ENCODE measurements at places on chromosomes 11 and 22. TPM values are rescaled to one million over a fixed set of nuclear protein-coding genes. Genes with fewer than 3 reads are reported as not detected.

- H3K27me3 ChIP-seq: peaks cover 59% of the 10 kb centered on the region
- H3K36me3 ChIP-seq: no peaks in the 10 kb centered on the region
- no peaks in the 10 kb centered on the region for H3K4me1 ChIP-seq
- no peak for DNase-seq
- H3K4me3 ChIP-seq: no peak overlapping the region
These were observed 23.5 kb downstream of the TTC28 start for GRCh38 chr22:28656181-28656580.

- no peaks in the 10 kb centered on the region for H3K27me3 ChIP-seq
- no peak overlapping the region for H3K4me3 ChIP-seq
- H3K4me1 ChIP-seq: no peaks in the 10 kb centered on the region
- no peak for DNase-seq
These were observed 104.4 kb downstream of the FANCF start for GRCh38 chr11:22521226-22521625.

DNA sequence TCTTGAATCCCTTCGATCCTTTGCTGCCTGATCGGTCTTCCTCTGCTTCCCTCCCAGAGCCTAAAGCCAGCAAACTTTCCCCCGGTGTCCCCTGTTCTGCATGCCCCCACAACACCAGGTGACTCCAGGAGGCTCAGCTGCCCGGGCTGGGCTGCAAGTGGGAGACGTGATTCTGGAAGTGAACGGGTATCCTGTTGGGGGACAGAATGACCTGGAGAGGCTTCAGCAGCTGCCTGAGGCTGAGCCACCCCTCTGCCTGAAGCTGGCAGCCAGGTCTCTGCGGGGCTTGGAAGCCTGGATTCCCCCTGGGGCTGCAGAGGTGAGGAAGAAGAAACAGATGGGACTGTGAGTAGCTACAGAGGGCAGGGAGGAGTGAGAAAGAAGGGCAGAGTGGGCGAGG lies 3.6 kb downstream of the NHERF4 start:
- H3K4me3 ChIP-seq: no peak overlapping the region
- H3K4me1 ChIP-seq: no peaks in the 10 kb centered on the region
- no peak for DNase-seq
- no peak overlapping the region for H3K27ac ChIP-seq
- no peaks in the 10 kb centered on the region for H3K27me3 ChIP-seq

GRCh38 chr11:19430754-19431398 lies 190.1 kb upstream of the E2F8 start:
- no peaks in the 10 kb centered on the region for H3K36me3 ChIP-seq
- no peak overlapping the region for H3K27ac ChIP-seq
- no peak for DNase-seq
- H3K4me1 ChIP-seq: no peaks in the 10 kb centered on the region
- H3K4me3 ChIP-seq: no peak overlapping the region

The CARD18 gene
- not detected for total RNA-seq

The CASP1 gene
- 18.7 TPM for total RNA-seq

The SLC37A2 gene
- total RNA-seq: 0.07 TPM

The APLNR gene
- not detected for total RNA-seq

The CCDC157 gene
- total RNA-seq: 3.2 TPM

All from activated CD4-positive, alpha-beta T cell treated with anti-CD3 and anti-CD28 coated beads, Interleukin-2, amount 10 ng/mL, durations not matched to agents 24 days and 14 days (primary cell).